ENCODE measurements at places on chromosomes 1 and 21. TPM values are rescaled to one million over a fixed set of nuclear protein-coding genes. Genes with fewer than 3 reads are reported as not detected.
A peak's percentile ranks its signal among the peaks of the same experiment; 100 is the strongest.

DNA sequence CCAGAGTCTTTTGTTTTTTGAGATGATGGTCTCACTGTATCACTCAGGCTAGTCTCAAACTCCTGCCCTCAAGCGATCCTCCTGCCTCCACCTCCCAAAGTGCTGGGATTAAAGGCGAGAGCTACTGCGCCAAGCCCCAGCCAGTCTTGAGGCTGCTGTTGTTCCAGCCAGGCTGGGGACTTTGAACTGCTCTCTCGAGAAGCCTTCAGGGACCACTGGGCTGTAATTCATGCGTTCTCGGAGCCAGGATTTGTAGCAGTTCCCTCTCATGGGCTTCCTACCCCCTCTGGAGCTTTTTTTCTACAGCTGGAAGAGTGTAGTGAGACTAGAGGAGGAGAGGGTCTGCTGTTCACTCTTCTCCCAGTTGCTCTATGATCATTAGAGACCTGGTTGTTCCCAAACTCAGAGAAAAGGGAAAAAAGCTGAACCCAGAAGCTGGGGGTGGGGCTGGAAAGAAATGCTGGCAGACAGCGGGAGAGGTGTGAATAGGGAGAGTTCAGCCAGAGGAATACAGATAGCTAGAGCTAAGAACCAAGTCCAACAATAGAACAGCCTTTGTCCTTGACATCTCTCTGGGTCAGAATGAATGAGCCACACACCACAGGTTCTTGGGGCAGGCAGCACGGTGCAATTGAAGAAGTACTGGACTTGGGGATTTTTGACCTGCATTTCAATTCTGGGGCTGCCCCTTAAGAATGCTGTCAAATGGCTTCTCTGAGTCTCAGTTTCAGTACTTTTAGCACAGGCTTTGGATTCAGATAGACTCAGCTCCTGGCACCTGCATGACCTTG, 13.2 kb upstream of the SLC41A1 start:
- no peaks in the 10 kb centered on the region for H3K27me3 ChIP-seq
- H3K36me3 ChIP-seq = no peaks in the 10 kb centered on the region
- H3K4me1 ChIP-seq = no peaks in the 10 kb centered on the region
- no peak overlapping the region for H3K27ac ChIP-seq
- no peak for DNase-seq

- H3K27ac ChIP-seq = no peak overlapping the region
- H3K36me3 ChIP-seq = no peaks in the 10 kb centered on the region
- no peaks in the 10 kb centered on the region for H3K27me3 ChIP-seq
These were observed 386.6 kb upstream of the NFIA start for GRCh38 chr1:60695716-60696171.

DNA sequence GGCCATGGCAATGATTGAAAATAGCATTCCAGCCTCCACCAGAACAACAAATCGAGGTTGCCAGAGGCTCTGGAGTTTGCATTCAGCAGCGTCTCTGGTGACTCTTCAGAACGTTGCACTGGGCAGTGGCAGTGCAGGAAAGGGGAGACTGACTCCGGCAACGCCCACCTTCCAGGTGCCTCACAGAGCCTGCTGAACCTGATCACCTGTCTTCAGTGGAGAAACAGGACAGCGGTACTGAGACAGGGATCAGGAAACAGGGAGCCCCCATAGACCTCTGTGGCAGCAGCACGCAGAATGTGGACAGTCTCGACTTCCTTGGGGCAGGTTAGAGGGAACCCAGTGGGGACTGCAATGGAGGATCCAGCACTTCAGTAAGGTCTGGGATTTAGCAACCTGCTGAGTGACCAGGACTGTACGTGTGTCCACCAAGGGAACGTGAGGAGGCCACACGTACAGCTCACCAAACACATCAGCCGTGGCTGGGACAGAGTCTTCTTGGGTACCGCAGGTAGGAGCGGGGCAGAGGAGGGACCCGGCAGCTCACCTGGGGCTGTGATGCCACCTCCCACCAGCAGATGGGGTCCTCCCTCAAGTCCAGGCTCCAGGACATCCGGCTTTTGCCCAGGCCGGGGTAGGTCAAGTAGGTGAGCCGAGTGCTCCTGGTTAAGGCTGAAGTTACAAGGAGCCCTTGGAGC, 128.6 kb downstream of the PRDM2 start:
- H3K27ac ChIP-seq = no peak overlapping the region
- H3K27me3 ChIP-seq = peaks cover 5% of the 10 kb centered on the region
- H3K4me3 ChIP-seq = no peak overlapping the region

GRCh38 chr1:241569848-241570247, 37.7 kb downstream of the KMO start:
- H3K27me3 ChIP-seq = no peaks in the 10 kb centered on the region
- DNase-seq = no peak
- H3K36me3 ChIP-seq = no peaks in the 10 kb centered on the region
- H3K4me1 ChIP-seq = no peaks in the 10 kb centered on the region
- H3K27ac ChIP-seq = no peak overlapping the region
- H3K4me3 ChIP-seq = no peak overlapping the region

DNA sequence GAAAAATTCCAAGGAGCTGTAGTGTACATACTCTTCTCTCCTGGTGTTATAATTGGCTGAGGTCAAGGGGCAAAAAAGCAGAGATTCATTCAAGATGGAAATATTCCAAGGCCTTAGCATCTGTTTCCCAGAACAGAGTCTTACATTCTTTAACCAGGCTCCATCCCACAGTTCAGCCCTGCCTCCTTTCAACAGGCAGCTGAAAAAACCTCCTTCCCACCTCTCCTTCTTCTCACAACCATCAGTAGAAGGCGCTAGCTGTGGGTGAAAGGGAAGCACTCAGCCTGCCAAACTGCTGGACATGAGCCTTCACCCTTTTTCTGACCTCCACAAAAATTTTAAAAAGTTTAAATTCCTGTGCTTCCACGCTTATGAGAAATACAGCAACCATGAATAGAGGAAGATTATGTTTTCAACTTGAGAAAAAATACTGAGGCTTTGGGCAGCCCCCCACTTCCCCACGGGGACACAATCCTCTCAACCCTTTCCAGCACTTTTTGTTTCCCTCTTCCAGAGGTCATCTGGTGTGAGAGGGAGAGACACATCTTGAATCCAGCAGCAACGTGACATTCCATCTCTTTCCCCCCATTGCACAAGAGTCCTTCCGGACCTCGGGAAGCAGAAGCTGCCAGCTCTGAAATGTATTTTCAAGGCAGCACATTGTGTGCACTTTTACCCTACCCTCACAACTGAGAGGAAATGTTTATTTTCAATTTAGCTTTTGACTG, 43.2 kb upstream of the FMO2 start:
- peak; percentile 76 for DNase-seq
- peaks cover 20% of the 10 kb centered on the region for H3K4me1 ChIP-seq
- no peak overlapping the region for H3K4me3 ChIP-seq
- H3K27me3 ChIP-seq = no peaks in the 10 kb centered on the region
- H3K27ac ChIP-seq = peak overlapping the region; percentile 57

DNA sequence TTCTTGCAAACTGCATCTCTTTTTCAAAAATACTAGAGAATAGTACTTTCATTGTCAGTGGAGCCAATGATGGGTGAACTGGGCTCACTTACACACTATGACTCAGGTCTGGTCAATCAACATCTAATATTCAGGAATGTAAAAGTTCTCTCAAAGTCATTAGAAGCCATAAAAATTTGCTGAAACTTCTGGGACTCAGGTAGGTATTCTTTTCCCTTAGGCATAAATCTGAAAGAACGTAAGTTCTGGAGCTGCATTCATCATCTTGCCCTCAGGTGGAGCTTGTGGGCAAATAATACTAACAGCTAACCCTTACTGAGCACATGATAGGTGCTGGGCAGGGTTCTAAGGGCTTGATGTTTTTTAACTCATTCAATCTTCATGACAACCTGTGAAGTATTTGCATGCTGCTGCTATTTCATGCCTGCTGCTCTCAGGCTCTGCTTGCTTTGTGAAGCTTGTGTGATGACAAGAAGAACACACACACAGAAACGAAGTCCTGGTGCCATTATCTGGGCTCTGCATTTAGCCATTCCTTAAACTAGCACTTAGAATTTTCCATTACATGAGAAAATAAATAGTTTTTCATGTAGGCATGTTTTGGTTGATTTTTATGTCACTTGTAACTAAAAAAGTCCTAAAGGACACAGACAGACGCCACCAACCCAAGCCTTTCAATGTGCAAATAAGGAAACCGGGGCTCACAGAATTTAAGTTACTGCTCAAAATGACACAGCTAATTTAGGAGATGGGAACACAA, 394.2 kb upstream of the LYPLAL1 start:
- no peaks in the 10 kb centered on the region for H3K36me3 ChIP-seq
- H3K27me3 ChIP-seq = no peaks in the 10 kb centered on the region
- no peak overlapping the region for H3K27ac ChIP-seq
- H3K4me3 ChIP-seq = no peak overlapping the region
- DNase-seq = no peak
- no peaks in the 10 kb centered on the region for H3K4me1 ChIP-seq

FCMR gene
- 3.1 TPM for total RNA-seq

PM20D1 gene
- total RNA-seq = 6.7 TPM

GRCh38 chr1:113998361-113998760, 19.1 kb downstream of the OLFML3 start:
- no peak overlapping the region for H3K4me3 ChIP-seq
- no peaks in the 10 kb centered on the region for H3K36me3 ChIP-seq
- no peak for DNase-seq
- no peaks in the 10 kb centered on the region for H3K27me3 ChIP-seq

STUM gene
- total RNA-seq = 4.8 TPM

DNA sequence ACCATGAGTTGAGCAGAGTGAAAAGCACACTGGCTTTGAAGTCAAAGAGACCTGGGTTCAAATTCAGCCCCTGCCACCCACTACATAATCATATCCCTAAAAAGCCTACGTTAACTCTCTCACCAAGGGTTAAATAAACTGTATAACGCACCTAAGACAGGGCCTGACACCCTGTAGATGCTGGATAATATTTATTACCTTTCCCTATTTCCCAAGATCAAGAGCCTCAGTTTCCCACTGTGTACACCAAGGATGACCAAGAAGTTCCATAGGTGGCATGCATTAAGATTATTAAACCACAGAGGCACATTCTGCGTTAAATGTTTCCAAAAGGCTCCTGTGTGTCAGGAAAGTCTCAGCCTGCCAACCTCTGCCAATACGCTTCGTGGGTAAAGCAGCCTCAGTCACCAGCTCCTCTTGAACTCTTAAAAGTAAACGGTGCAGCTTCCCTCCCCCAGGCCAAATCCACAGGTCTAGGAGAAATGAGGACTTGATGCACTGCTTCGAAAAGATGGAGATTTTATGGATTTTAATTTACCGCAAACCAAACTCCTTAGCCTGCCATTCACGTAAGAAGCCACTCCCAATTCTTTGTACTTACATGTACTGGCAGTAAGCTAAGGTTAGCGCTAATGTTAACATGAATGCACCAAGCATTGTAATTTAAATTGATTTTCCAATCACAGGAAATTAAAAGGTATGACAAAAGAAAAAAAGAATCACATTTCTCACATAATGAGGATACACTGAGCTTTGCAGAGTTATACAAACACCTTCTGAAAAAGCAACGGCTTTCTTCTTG, 2.6 kb downstream of the USP24 start:
- no peaks in the 10 kb centered on the region for H3K27me3 ChIP-seq
- peaks cover 33% of the 10 kb centered on the region for H3K4me1 ChIP-seq
- H3K4me3 ChIP-seq = no peak overlapping the region
- no peak overlapping the region for H3K27ac ChIP-seq

DNA sequence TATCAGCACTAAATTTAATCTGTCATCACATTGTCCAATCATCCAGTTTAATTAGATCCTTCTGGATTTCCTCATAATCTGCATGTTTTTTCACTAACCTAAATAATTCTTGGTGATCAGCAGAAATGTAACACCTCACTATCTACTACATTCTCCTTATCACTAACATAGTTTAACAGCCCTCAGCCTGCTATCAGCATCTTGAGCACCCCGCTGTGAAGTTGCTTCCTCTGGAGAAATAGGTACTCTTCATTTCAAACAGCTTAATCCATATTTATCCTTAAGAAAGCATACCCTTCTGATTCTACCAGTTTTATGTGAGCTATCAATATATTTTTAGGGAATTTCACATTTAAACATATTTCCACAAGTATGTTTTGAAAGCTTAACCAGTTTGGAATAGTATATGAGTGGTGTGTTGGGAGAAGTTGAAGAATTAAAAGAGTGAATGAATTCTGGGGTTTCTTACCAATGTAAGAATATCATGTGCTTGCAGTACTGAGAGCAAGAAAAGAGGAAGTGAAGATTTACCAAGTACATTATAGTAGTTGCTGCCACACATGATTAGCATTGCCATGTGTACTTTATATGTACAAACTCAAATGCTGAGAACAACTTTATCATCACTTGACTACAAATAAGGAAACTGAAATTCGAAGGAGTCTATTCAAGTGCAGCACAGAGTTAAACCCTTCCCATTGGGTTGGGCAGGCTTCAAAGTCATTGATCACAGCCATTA, 771.1 kb upstream of the ADGRL4 start:
- H3K27me3 ChIP-seq = no peaks in the 10 kb centered on the region
- H3K36me3 ChIP-seq = no peaks in the 10 kb centered on the region
- DNase-seq = no peak
- H3K4me3 ChIP-seq = no peak overlapping the region

CCSAP gene
- total RNA-seq = 7.2 TPM

LHX4 gene
- total RNA-seq = not detected

DNAJC6 gene
- 11.4 TPM for total RNA-seq

DNA sequence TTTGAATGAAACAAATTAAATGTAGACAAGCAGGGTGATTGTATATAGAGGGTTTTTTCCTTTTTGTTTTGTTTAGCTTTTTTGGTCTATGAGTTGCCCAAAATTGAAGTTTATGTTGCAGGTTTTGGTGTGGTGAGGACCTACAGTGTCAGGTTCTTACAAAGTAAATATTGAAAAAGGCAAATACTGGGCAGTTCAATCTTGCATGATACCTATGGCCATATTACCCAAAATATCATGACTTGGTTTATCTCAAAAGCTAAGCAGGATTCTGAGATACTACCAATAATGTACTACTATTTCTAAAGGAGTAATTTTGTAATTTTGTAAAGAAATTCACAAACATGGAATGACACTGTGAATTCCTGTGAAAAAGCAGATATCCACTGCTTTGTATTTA, 1.8 kb downstream of the DNAJB4 start:
- H3K27me3 ChIP-seq = no peaks in the 10 kb centered on the region
- no peaks in the 10 kb centered on the region for H3K36me3 ChIP-seq
- no peak for DNase-seq
- H3K4me3 ChIP-seq = peak overlapping the region; percentile 57
- peaks cover 3% of the 10 kb centered on the region for H3K4me1 ChIP-seq

INSRR gene
- 0.21 TPM for total RNA-seq

DNA sequence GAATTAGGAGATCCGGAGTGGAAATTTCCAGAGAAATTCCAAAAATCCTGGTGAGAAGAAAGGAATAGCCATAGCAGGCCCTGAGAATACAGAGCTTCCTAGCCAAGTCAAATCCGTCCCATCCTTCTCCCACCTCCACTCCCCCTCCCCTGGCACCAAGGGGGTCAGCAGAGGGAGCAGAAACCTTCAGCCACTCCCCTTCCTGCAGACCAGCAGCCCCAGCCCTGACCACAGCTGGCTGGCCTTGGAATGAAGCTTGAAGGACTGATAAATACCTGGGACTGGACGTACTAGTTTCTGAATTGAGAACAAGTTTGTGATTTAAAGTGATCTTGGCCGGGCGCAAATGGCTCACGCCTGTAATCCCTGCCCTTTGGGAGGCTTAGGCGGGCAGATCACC, 13.8 kb upstream of the RIPPLY3 start:
- no peak for DNase-seq
- H3K4me1 ChIP-seq = no peaks in the 10 kb centered on the region
- no peaks in the 10 kb centered on the region for H3K36me3 ChIP-seq

Measured in tibial nerve (tissue), 4 donors.